ENCODE measurements at places on chromosomes 4 and X.

DNA sequence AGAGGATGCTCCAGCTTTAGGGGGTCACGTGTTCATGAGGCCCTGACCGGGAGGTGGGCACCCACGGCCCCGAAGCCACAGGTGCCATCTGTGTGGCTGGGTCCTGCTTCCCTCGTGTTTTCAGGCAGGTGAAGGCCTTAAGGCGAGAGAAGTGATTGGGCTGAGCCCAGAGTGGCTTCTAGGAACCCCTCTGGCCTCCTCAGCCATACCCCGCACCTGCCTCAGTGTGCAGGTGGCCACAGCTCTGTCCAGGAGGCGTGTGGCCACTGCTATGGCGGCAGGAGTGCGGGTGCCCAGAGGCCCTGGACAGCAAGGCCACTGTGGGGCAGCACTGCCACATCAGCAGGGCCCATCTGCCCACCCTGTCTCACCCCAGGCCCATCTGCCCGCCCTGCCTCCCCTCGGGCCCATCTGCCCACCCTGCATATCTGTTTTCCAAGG lies 25.0 kb downstream of the NKX1-1 start:
- no peak for DNase-seq

- no peak for DNase-seq
Measured at GRCh38 chr4:5863461-5864113, 29.3 kb downstream of the CRMP1 start.

- DNase-seq: peak; percentile 1
Measured at GRCh38 chr4:174248407-174248806, 35.1 kb downstream of the FBXO8 start.

DNA sequence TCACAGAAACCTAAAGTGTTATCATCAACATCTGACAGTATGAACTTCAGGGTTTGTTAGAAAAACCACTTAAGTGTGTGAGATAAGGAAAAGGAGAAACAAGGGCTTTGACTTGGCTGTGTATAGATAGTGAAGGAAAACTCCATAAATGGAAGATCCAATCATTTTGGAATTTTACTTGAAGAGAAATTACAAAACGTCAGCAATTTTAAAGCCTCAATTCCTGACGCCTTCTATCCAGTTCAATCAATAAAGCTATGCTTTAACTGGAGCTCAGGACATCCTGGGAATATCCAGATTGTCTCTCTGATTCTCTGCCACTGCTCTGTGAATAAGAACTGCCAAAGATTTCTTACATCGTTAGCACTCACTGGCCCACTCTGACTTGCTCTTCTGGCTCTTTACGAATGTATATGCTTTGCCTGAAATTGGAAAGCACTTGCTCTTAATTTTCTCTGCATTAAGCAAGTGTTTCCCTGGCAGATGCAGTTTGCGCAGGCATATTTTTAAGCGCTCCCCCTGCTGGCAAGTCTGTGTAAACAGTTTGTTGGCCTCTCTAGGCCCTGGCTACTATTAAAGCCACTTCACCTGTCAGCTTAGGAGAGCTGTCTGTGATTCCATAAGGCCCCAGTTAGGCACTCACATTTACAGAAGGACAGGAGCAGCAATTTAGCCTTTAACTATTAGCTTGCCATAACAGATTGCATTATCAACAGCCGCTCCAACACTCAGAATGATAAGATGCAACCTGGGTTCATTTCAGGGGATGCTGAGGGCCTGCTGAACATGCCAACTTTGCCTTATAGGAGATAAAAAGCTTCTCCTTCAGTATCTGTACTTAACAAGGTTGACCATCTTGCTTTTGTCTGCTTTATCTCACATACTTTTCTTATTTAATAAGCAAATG lies 251.4 kb upstream of the DDX53 start:
- peak; percentile 41 for DNase-seq

- DNase-seq: no peak
Measured at GRCh38 chrX:29902004-29902403, 313.4 kb upstream of the MAGEB2 start.

GRCh38 chr4:86840858-86841257 lies 8.3 kb downstream of the SLC10A6 start:
- no peak for DNase-seq
